Islet precursor cell (in vitro differentiated cells): ENCODE measurements at places on chromosomes 12 and 14.

DNA sequence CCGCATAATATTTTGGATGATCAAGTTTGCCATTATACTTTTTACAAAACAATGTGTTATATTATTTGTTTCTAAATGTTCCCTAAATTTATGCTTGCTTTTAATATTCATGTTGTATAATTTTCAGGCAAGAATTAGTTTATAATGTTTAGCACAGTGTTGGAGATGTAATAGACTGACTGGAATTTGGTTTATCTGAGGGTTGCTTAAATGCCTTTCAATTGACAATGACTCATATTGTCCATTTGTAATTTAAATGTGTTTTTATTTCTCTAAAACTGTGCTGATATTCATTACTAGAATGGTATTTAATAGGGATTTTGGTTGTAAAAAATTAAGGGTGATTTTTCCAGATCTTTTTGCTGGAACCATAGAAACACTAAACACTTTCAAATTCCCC, 788.4 kb downstream of the SLC6A15 start:
- no peak for DNase-seq

- DNase-seq = no peak
These were observed 98.2 kb downstream of the ADAMTS20 start for GRCh38 chr12:43453761-43454160.

GRCh38 chr14:44477953-44478352, 29.1 kb downstream of the FSCB start:
- DNase-seq = no peak

DNA sequence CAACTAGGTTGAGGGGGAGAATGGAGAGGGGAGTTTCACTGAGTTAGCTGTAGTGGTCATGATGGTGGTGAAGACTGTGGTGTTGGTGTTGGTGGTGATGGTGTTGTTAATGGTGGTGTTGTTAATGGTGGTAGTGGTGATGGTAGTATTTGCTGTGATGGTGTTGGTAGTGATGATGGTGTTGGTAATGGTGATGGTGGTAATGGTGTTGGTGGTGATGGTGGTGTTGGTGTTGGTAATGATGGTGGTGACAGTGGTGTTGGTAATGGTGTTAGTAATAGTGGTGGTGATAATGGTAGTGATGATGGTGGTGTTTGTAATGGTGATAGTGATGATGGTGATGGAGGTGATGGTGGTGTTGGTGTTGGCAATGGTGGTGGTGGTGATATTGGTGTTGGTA, 9.1 kb downstream of the C1R start:
- DNase-seq = no peak

DNA sequence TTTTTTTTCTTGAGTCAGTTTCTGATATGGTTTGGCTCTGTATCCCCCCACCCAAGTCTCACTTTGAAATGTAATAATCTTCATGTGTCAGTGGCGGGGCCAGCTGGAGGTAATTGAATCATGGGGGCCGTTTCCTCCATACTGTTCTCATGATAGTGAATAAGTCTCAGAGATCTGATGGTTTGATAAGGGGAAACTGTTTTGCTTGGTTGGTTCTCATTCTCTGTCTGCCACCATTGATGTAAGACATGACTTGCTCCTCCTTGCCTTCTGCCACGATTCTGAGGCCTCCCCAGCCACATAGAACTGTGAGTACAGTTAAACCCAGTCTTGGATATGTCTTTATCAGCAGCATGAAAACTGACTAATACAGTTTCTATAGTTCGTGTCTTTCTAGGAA, 42.9 kb downstream of the WNK1 start:
- DNase-seq = no peak

GRCh38 chr12:84551373-84551772, 361.2 kb downstream of the SLC6A15 start:
- no peak for DNase-seq

- peak; percentile 96 for DNase-seq
These were observed 44.2 kb upstream of the FOS start for GRCh38 chr14:75234173-75235115.

- DNase-seq = no peak
These were observed 76.1 kb downstream of the ALG10B start for GRCh38 chr12:38392554-38393144.

DNA sequence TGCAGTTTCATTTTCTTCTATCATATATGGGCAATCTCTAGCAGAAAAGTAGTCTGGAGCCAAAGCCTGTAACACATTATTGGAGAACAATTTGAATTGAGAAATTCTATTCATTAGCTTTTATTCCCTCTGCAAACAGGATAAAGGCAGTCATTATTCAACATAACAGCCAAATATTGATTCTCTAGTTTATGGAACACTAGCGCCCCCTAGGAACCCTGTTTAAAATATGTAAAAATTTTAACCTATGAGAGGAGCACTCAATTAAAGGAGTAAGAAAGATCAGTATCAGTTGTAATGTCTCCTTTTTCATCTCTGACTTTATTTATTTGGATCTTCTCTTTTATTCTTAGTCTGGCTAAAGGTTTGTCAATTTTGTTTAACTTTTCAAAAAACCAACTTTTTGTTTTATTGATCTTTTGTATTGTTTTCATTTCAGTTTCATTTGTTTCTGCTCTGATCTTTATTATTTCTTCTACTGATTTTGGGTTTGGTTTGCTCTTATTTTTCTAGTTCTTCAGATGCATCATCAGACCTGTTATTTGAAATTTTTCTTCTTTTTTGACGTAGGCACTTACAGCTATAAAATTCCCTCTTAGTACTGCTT, 4.8 kb upstream of the LMNTD1 start:
- no peak for DNase-seq

DNA sequence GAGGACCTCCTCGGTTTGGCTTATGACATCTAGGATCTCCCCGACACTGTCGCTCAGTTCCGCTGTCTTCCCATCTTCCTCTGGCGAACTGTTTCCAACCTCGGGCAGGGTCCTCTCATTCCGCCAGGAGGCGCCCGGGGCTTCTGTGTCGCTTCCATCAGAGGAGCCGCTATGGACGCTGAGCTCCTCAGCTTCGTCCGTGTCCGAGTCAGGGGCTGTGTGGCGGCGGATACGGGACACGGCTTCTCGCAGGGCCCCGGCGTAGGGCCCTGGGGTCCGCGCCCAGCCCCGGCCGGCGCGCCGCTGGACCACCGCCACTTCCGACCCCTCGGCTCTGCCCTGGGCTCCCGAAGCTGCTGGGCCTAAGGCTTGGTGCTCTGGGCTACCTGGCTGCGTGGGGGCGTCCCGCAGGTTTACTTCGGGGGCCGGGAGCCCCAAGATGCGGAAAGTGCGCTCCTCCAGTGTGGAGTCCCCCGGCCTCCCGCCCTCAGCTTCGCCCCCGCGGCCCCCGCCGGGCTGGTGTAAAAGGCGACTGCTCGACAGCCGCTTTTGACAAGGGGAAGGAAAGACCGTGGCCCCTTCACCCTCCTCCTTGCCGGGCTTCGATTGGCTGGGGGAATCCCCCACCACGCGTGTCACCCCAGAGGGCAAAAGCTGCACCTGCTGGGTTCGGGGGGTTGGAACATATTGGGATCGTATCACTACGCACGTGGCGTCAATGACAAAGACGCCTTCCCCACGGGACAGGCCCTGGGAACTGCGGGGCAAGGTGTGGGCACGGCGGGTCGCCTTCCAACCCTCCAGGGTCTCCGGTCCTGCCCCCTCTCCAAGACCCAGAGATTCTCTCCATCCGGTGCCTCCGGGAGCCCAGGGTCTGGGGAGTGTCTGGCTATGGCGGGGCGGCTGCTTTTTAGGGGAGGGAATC, 2.1 kb downstream of the DDN start:
- peak; percentile 96 for DNase-seq

DNA sequence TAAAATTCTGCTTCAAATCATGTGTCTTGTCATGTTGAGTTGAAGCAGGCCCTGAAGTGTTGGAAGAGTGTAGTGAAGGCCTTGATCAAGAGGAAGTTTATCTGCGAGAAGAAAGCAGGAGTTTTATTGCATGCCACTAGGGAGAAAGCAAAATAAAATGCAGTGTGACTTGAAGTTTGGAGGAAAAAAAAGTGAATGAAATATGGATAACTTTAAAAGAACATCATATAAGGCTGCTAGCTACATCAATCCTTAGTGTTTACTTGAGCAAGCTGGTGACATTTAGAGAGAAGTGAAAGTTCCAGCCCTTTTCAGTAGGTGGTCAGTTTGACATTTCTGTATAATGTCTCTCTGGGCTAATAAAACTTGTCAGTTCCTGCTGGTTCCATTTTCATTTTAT, 841.1 kb downstream of the TMTC2 start:
- DNase-seq = no peak

GRCh38 chr14:103014466-103015228, 42.7 kb downstream of the CDC42BPB start:
- no peak for DNase-seq

DNA sequence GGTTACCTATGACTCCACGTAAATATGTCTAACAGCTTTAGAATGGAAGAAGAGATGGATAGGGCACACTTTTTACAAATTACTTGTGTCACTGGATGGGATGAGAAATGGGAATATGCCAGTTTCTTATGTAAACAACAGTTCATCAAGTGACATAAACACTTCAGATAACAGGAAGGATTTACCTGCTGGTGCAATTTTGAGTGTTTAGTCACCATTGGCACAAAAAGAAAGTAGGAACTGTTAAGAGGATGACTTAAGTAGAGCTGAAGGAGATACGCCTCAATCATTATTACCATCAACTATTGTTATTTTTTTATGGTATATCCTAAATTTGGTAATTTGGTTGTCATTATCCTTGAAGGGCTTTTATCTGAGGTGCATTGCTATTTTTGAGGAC, 83.2 kb downstream of the RMST start:
- no peak for DNase-seq

- DNase-seq = no peak
These were observed 503.7 kb downstream of the GALC start for GRCh38 chr14:87489196-87489819.

- no peak for DNase-seq
These were observed 52.3 kb upstream of the EGLN3 start for GRCh38 chr14:34003082-34003668.

- peak; percentile 81 for DNase-seq
These were observed 71.7 kb downstream of the CCDC92 start for GRCh38 chr12:123900871-123901376.

DNA sequence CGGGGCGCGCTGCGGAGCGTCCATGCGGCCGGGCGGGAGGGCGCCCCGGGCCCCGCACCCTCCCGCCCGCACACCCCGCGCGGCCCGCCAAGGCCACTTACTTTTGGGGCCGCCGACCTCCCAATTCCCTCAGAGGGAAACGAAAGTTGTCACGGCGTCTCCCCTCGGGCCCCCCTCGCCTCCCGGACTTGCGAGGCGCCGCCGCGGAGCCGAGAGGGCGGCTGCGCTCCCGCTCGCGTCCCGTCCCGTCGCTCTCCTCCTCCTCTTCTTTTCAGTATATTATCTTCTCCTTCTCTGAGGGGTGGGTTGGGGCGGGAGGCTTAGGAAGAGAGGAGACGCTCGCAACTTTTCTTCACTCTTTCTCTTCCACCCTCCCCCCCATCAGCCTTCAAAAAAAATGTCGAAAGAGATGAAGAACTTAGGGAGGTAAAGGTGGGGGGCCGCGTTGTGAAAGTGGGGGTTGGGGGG, 613 bp downstream of the DUSP16 start:
- peak; percentile 67 for DNase-seq

DNA sequence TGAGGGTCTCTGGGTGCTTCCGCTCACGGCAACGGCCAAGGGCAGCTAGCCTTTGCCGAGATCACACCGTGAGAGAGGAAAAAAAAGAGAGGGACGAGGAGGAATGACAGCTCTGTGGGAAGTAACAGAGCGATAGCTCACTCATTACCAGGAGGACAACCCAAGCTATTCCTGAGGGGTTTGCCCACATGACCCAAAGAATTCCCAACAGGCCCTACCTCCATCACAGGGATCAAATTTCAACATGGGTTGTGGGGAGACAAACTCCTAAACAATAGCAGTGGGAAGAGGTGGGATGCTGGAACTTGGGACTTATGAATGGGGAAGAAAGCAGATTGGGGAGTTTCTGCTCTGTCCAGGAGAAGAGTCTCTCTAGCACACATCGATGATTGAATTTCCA, 180.6 kb downstream of the LRRK2 start:
- DNase-seq = no peak

- DNase-seq = no peak
These were observed 114.2 kb downstream of the DAD1 start for GRCh38 chr14:22474730-22475351.

GRCh38 chr12:77064896-77065360, 441 bp downstream of the E2F7 start:
- no peak for DNase-seq

DNA sequence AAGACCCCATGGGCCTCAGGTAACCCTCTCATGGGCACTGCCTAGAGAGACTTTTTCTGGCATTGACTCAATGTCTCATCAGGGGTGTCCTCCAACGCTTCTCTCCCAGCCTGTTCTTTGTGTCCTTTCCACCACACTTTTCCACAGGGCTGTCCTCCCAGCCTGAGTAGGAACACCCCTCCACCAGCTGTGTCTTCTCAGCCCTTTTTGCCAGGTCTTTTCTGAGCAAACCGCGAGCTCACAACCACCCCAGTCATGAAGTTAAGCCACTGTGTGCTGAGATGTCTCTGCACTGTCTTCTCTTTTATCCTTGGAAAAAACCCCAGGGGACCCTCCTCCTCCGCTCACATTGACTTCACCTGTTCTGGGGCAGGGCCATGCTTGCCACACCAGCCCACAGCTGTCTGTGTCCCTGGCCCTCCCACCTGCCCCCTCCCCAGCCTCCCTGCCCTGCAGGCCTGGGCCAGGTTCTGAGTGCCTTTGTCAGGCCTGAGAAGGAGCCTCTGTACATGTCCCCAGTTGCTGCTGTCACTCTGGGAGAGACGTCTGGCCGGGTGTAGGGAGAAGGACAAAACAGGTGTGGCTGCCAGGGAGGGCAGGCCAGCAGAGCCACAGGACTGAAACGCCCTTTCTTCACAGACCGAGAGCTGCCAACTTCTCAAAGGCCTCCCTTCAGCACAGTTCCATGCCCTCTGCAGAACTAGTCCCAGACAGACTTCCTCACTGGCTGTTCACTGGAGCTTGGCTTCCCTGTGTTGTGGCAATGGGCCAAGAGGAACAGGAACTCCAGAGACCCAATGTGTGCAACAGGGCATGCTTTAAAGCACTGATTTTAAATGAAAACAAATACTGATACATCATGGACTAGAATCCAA, 50.5 kb upstream of the PNMA1 start:
- DNase-seq = peak; percentile 65

- no peak for DNase-seq
These were observed 60.9 kb upstream of the FZD10 start for GRCh38 chr12:130101370-130101769.

DNA sequence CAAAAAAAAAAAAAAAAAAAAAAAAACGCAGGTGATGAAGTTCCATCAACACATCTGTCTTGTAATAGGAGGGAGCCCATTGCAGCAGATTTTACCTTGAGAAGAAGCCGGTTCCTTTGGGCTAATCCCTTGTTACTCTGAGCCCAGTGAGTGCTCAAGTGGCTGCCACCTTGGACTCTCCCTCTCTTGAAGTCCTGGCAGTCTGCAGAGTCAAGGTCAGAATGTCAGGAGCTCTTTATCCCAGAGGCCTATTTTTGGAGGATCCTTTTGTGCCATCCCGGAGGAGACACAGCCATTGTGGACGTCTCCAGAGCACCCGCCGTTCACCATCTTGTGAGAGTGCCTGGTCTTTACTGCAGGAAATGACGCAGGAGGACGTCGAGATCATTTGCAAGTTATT, 344.2 kb upstream of the FKBP4 start:
- DNase-seq = no peak

- no peak for DNase-seq
These were observed 214.0 kb upstream of the NOVA1 start for GRCh38 chr14:26811756-26812305.
